Head of caudate nucleus (tissue), 42 donors: ENCODE measurements at places on chromosomes 3 and 15.
A peak's percentile ranks its signal among the peaks of the same experiment; 100 is the strongest.

- DNase-seq = no peak
Measured at GRCh38 chr3:136631424-136631823, 120.8 kb downstream of the STAG1 start.

- DNase-seq = peak; percentile 68
Measured at GRCh38 chr15:48190932-48191573, 412 bp upstream of the CTXN2 start.

DNA sequence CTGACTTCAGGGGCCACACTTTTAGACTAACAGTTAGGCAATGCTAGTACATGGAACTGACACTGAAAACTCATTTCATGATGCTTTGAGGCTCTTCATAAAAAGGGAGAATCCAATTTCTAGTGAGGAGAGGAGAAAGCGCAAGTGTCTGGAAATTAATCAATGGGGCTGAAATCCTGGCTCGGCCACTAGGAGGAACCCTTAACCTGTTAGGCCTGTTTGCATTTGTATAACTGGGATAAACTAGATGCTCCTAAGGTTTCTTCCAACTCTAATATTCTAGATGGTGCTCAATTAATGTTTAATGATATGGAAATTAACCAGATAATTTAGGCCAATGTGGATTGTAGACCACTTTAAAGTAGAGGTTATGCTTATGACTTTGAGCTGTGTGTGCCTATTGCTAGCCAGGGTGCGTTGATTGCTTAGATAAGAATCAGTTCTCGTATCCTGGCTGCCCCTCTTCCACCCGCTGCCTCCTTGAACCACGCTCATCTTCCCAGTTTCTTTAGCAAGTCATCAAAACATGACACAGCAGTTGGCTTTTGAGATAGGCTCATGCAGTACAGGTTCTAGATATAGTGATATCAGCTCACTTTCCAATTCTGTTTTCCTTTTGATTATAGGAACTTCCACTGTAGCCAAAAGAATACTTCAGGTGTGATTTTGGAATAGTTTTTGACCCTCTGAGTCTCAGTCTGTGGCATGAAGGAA is 16.8 kb upstream of the CRBN start:
- no peak for DNase-seq

DNA sequence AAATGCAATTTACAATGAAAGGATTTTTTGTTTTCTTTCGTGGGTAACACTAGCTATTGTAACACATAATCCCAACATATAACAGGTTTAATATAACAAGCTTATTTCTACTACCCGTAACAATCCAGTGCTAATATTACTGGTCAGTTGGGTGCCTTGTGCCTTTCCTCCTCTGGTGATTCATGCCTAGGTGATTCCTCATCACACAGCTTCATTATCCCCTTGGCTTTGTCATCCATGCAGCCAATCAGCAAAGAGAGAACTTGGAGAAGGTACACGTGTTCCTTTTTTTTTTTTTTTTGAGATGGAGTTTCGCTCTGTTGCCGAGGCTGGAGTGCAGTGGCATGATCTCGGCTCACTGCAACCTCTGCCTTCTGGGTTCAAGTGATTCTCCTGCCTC is 30.7 kb downstream of the CHST14 start:
- DNase-seq = no peak

GRCh38 chr3:77686560-77686959 is 646.7 kb downstream of the ROBO2 start:
- no peak for DNase-seq

GRCh38 chr3:157559401-157559800 is 56.2 kb upstream of the VEPH1 start:
- DNase-seq = no peak

DNA sequence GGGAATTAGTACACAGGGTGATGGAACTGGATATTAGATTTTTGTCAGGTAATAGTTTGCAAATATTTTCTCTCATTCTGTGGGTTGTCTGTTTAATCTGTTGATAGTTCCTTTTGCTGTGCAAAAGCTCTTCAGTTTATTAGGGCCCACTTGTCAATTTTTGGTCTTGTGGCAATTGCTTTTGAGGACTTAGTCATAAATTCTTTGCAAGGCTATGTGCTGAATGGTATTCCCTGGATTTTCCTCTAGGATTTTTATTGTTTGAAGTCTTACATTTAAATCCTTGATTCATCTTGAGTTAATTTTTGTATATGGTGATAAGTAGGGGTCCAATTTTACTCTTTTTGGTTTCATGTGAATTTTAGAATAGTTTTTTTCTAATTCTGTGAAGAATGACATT is 111.3 kb downstream of the ARRDC4 start:
- no peak for DNase-seq

GRCh38 chr3:53846134-53846850 is at the start of the genes CHDH and IL17RB:
Gene CHDH (minus strand): TSS chr3:53846419. CDS start chr3:53824008, 22,411 bp downstream.
Gene IL17RB (plus strand): TSS chr3:53846568. CDS start chr3:53846589, 21 bp downstream.
- DNase-seq = peak; percentile 89

- DNase-seq = no peak
Measured at GRCh38 chr3:136840252-136840651, 21.3 kb downstream of the SLC35G2 start.

DNA sequence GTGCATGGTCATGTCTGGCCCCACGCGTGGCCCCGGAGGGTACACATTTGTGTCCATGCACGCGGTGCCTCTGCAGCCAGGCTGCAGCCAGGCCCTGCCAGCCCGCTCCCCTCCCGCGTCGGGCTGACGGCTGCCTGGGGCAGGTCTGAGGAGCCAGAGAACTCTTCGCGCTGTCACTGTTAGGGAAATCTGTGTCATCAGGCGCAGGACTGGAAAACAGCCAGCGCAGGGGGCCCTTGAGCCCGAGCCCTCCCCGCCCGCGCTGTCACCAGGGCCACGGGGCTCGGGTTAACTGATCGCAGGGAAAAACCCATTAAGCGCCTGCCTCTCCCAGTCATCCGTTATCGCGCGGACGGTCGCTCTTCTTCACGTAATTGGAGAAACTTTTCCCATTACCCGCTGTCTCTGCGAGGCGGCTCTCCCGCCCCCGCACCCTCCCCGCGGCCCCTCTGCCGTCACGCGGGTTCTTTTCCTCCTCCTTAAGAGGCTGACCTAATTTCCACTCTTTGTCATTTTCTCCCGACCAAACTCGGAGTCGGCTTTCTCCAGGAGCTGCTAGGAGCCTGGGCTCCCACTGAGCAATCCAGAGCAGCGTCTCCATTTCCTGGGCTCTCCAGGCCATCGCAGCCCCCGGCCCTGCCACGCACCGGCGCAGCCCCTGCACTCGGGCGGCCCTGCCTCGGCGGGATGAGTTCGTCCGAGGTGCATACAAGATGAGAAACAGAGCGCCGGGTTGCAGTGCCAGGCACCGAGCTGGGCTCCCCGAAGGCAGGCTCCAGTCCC is 57.5 kb upstream of the PRR23E start:
- peak; percentile 78 for DNase-seq

DNA sequence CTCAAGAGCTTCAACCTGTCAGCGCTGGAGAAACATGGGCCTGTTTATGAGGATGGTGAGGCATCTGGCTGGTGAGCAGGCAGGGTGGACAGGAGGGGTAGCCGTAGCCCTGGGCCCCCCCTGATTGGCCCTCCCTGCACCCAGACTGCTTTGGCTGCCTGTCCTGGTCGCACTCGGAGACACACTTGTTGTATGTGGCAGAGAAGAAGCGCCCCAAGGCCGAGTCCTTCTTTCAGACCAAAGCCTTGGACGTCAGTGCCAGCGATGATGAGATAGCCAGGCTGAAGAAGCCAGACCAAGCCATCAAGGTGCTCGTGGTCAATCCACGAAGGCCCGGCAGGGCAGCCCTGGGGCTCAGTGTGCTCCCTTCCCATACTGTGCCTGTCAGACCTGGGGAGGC is 1.8 kb downstream of the APEH start:
- DNase-seq = no peak

- DNase-seq = no peak
Measured at GRCh38 chr3:111737047-111737705, 121.9 kb upstream of the PHLDB2 start.

DNA sequence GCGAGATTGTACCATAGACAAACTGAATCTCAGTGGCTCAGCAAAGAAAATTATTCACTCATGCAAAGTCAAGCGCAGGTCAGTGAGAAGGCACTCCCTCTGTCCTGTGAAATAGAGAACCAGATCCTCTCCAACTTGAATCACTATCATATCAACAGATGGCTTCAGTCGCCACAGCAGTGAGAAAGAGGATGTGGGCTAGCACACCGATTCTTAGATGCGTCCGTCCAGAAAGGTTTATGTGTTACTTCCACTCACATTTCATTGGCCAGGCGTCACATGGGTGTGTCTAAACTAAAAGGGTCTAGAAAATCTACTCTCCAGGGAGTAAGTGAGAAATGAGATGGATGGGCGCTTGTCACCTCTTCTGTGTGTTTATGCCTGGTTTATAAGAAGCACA is 141.6 kb upstream of the KBTBD8 start:
- DNase-seq = no peak

DNA sequence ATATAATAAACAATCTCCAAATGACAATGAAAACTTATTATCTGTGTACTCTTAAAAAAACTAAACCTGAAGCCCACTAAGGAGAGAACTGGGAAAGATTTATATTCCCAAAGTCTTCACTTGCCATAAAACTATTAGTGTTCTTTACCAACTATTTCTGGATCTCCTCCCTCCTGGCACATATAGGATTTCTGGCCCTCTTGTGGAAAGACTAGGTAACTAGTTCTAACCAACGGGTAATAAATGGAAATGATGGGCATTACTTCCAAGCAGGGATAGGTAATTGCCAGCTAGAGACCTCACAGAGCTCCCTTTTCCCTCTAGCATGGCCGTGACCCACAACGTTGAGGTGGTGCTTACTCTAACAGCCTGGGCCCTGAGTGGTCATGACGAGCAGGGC is 110.1 kb downstream of the DNAH12 start:
- DNase-seq = no peak

GRCh38 chr3:55746808-55747413 is 259.8 kb upstream of the WNT5A start:
- DNase-seq = no peak

- DNase-seq = no peak
Measured at GRCh38 chr3:134083008-134083407, 53.3 kb upstream of the SLCO2A1 start.

DNA sequence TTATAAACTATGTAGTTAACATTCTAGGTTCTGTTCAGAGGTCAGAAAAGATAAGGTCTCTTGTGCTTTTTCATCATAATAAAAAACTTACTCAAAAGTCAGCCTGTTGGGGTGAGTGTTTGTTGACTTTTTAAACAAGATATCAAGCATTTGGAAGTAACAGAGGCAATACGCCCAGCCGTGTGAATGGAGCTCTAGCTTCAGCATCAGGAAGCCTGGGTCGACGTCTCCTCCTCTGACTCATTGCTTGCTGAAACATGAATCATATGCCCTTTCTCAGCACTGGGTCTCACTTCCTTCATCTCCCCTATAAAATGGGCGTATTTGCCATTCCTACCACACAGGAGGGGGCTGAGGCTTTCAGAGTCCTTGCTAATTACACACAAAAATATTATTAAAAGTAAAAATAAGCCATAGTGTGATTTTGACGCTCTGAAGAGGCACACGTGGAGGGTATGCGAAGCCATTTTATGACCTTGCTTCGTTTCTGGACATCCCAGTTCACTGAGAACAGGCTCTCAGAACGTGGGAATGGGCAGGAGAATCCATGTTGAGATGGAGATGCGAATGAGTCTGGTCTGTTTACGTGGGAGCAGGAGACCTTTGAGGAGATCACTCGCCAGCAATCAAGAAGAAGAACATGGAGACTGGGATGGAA is 220.8 kb upstream of the TPRG1 start:
- peak; percentile 26 for DNase-seq

GRCh38 chr3:46442576-46443530 is 21.9 kb downstream of the LTF start:
- DNase-seq = no peak

DNA sequence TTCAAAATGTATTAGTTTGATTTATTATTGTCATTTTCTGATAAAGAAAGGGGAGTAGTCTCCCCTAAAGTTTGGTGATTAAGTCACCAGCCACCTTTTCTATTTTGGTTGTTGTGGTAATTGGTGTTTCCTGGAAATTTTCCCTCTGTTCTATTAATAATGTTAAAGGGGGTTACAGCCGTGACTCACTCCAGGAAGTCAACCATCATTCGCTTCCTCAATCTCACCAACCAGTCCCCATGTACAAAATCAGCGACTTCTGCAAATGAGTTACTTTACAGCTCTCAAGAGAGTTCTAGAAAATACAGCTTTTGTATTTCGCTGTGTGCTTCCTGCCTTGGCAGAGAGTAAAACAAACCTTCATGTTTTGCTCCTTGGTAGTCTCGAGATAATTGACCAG is 285.1 kb downstream of the LPP start:
- DNase-seq = no peak

DNA sequence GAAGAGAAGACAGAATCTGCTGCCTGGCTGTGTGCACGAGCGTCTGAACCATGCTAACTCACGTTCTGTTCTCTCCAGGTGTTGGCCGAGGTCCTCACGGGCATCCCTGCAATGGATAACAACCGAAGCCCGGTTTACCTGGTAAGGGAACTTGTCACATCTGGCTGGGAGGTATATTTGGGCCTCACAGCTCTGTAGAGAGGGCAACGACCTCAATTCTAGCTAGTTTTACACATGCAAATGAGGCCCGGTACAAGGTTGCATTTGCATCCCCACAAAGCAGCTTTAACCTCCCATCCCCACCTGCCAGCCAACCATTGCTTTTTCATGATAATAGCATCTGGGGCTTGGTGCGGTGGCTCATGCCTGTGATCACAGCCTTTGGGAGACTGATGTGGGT is 22.0 kb upstream of the TATDN2 start:
- no peak for DNase-seq

GRCh38 chr3:122415104-122415744 is 638 bp downstream of the WDR5B start:
- DNase-seq = peak; percentile 36

DNA sequence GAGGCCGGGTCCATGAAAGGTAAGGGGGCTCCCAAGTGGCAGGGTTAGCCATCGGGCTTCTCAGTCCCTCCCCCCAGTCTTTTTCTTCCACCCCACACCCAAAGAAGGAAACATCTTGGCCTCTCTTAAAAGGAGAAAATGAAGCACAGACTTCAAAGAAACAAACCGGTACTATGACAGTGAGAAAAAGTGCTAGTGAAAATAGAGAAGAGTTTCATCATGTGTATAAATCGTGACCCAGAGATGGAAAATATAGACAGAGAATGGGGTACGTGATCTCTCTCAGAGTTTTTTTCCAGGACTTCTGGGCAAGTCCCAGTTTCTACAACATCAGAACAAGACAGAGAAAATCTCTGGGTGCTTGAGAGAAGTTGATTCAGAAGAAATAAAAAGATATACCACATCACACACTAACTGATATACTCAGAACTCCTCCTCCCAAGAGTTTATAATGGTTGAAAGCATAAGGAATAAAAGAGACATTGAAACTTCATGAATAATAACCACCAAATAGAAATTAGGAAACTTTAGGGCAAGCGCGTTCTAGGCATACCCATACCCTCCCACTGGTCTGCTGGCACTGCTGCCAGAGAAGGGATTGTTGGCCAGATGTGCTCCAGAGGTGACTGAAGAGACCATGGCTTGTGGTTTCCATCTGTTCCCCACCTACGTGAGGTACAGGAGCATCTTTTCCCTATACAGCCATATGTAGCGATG is 318.9 kb upstream of the CHRM5 start:
- DNase-seq = no peak

- no peak for DNase-seq
Measured at GRCh38 chr15:54707805-54708752, 488.7 kb downstream of the RSL24D1 start.

- no peak for DNase-seq
Measured at GRCh38 chr3:20637729-20638128, 451.7 kb upstream of the SGO1 start.

- no peak for DNase-seq
Measured at GRCh38 chr3:10187290-10187876, 22.7 kb downstream of the IRAK2 start.
